Renal cortical epithelial cell (primary cell): ENCODE measurements at places on chromosomes 6 and 20.
A peak's percentile ranks its signal among the peaks of the same experiment; 100 is the strongest.

DNA sequence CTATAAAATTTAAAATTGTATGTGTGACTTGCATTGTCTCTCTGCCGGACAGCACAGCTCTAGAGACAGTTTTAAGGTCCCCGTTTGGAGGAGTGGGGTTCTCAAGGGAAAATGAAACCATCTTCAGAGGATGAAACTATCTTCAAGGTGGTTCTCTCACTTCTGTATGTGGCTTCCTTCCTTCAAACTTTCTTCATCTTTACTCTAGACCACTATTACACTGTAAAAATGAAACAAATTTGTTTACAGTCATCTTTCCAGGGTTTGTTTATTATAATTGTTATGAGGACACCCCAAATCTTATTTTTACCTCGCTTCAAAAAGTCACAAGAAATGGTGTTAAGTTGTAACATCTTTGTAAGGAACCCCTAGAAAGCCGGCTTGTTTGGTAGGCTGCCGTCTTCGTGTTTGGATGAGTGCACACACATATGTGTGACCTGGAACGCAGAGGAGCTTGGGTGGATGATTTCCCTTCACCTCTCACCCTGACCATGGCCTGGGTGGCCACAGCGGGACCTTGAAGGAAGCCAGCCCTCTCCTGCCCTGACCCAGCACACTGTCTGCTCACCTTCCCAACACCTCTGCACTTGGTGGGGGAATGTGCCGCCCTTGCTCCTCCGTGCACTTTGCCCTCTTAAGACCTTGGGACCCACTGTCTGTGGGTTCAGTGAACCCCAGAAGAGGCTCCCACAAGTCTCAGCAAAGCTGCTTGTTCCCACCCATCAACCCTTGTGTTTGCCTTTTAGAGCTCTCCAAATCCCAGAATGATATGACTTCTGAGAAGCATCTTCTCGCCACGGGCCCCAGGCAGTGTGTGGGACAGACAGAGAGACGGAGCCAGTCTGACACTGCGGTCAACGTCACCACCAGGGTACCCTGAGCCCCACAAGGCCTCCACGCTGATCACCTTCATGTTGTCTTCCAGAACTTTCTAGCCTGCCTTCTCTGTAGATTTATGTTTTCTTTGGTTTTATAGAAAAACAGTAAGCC, 67.8 kb downstream of the SYTL3 start:
- no peak for DNase-seq

DNA sequence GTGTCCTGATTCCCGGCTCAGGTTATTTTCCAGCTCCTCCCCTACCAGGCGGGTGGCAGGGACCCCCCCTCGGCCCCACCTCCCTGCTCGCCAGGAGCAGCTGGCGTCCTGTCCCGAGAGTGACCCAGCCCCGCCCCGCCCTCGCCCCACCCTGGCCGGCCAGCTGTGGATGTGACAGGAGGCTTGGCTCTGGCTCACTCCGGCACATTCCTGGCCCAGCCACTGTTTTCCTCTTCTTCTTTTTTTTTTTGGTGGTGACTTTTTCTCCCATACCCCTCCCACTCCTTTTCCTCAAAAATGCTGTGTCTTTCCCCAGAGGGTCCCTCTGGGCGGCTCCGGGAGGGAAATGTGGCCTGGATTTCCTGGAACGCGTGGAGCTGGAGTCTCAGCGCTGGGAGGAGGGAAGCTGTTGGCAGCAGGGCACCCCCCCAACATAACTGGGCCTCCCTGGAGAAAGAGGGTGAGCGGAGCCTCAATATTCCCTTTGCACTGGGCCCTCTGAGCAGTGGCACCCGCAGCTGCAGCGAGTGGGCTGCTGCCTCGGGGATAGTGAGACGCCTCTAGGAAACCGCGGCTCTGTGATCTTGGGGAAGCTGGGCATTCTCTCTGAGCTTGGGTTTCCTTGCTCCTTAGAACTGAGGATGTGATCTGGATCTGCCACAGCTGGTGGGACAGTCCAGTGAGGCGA, 28.3 kb upstream of the CSNK2A1 start:
- DNase-seq: no peak

DNA sequence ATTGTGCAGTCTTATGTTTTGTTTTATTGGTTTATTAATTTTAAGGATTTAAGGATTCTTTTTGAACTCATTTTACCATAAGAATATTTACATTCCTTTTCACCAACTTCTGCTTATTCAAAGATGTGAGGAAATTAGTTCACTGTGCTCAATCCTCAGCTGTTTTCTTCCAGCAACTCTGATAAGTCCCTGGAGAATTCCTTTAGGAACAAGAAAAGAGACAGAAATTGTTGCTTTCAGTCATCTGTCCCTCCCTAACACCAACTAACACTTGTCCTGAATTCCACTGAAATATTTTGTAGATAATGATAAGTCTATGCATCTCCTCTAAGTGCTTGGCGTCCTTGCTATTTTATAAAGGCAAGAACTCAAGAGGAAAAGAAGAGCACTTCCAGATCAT, 334.8 kb upstream of the MARCKS start:
- DNase-seq: no peak

DNA sequence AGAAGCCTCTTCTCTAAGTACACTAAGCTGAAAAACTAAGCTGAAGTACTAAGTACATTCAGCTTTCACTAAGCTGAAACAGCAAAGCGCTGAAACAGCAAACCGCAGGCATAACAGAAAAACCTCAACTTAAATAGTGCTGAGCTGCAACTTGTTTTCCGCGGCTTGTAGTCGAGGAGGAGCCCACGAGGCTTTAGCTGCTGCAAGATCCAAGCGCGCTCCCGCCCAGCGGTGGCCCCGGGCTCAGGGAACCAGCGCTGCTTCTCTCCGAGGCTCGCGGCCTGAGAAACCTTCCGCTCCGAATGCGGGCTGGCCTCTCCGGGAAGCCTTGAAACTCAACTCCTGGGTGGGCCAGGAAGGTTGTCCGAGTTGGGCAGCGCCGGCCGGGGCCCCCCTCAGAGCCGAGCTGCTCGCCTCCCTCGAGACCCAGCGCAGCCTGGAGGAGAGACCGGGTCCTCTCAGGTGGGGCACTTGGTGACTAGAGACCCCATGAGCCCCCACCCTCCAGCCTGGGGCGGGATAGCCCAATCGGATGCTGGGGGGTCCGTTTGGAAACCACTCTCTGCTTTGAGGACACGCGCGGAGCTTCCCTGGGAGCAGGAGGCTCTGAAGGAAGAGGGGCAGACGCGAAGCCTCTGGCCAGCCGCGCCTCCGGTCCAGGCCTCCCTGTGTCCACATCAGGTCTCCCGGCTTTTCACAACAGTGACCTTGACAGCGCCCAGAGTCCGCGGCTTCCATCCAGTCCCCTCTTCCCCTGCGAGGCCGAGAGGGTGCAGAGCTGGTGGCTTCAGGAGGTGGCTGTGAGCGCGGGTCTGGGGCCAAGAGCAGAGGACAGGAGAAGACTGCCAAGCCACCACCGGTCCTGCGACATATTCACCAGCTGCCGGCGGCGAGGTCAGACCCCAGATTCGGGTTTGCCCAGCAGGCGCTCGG, 38.1 kb upstream of the HLA-E start:
- DNase-seq: peak; percentile 71

DNA sequence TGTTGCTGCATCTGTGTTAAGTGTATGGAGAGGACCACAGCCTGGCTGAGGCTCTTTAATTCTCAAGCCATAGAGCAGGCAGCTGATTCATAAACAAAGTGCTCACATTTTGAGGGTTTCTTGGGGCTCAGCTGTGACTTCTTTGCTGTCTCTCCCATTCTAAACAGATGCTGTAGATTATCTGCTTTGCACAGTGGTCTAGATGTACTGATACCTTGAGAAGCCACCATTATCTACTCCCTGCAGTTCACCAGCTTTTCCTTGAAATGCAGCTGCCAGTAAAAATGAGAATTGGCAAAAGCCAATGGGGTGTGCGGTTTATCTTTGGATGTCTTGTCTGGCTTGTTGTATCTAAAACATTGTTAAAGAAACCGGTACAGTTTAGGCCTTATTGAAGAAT, 5.2 kb upstream of the CNR1 start:
- DNase-seq: no peak

DNA sequence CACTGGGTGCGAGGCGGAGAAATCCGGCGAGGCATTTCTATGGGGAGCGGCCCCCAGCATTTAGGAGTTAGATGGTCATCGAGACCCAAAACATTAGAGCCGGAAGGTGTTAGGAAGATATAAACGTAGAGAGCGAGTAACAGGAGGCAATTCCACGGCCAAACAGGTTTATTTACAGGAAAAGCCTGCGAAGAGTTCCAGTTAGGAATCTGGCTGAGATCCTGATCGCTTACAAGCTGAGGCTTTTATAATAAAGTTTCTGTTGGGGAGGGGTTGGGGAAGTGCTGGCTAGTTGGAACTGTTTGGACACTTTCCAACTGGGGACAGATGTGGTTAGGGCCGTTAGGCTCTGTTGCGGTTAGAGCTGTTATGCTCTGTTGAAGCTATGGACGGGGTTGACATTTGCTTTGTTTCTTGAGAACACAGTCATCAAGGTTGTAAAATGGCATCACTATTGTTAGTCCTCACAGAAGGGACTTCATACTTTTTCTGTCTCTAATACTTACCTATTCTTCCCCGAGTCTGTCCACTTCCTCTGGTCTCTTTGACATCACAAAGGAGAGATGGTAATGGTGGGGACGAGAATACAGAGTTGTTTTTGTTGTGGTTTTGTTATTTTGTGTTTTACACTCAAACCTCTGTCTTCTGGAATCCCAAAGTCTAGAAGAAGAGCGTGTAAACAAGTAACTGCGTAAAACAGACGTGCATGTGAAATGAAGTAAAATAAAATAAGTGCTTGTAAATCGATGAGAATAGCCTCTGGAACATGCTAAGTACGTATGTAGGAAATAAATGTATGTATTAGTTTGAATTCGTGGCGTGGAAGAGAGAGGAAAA, 554 bp upstream of the ZSCAN31 start:
- peak; percentile 84 for DNase-seq
